ENCODE measurements at places on chromosomes 7 and 10.

DNA sequence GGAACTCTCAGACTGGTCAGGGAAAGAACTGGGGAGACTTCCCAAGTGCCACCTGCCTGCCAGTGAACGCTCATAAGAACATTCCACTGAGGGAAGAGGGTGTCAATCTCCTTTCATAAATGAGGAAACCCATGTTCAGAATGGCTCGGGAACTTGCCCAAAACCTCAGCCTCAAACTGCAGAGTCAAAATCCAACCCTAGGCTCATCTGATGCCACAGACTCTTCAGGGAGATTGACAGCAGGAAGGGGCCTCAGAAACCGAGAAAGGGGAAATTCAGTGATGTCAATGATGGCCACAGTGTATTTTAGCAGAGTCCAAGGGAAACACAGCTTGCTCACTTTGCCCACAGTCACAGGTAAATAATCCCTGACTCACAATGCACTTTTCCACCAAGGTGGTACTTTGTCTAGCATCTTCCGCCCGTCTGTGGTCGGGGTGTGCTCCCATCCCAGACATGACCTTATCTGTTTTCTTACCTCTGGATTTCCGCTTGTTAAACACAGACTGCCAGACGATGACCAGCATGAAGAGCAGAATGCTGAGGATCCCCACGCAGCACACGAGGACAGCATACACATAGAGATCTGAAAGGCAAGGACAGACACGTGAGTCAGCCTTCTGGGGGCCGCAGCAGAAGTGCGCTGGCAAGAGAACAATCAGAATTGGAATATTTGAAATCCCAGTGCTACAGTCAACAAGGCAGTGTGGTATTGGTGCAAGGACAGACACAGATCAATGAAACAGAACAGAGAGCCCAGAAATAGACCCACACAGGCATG, 38.4 kb downstream of the VSTM4 start:
- peak; percentile 79 for DNase-seq

DNA sequence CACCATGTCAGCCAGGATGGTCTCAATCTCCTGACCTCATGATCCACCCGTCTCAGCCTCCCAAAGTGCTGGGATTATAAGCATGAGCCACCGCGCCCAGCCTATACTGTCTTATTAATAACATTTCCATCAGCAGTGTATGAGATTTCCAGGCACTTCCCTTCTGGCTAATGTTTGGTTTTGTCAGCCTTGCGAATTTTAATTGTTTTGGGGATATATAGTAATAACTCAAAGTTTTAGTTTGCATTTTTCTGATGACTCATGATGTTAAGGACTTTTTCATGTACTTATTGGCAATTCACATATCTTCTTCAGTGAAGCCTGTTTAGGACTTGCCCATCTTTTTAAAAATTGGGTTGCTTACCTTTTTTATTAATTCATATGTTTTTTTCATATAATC, 76.0 kb downstream of the TMEM270 start:
- DNase-seq: no peak

GRCh38 chr7:149495785-149496641, 1.6 kb downstream of the ZNF746 start:
- DNase-seq: no peak

GRCh38 chr7:95772771-95773581, 622 bp downstream of the DYNC1I1 start:
- no peak for DNase-seq

DNA sequence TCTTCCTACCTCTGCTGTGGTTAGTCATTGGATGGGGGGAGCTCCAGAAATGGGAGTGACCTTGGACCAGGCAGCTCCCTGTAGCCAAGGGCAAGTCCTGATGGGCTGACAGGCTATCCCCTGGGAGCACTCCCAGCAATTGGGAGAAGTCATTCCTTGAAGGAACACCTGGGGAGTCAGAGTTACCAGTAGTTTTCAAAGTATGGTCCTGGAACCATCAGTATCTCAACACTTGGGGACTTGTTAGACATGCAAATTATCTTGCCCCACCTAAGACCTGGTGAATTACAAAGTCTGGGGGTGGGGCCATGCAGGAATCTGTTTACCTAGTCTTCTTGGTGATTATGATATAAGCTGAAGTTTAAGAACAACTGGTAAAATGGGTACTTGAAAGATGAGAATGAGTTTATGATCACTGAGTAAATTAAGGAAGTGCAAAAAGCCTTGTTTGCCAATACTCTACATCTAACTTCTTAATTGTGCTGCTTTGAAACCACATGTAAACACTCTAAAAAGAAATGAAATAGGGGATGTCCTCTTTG, 287.3 kb upstream of the LRRN3 start:
- no peak for DNase-seq

- DNase-seq: no peak
Observed at GRCh38 chr7:73920406-73921134, 59.6 kb downstream of the TMEM270 start.

GRCh38 chr10:69685426-69685801, 55.4 kb downstream of the FAM241B start:
- no peak for DNase-seq

Data from MM.1S (cell line).